Airway epithelial cell (primary cell): ENCODE measurements at places on chromosomes 2 and 18. TPM values are rescaled to one million over a fixed set of nuclear protein-coding genes. Genes with fewer than 3 reads are reported as not detected.

IL36RN gene
- 9.6 and 11.6 TPM in 2 replicates for total RNA-seq

TDRD15 gene
- not detected in 2 replicates for total RNA-seq

EIF4E2 gene
- 86.3 and 104 TPM in 2 replicates for total RNA-seq

RSAD2 gene
- total RNA-seq, result not detected in 2 replicates

BABAM2 gene
- 23.7 and 27.5 TPM in 2 replicates for total RNA-seq

HOXD10 gene
- total RNA-seq, result not detected in 2 replicates

IDH1 gene
- total RNA-seq, result 106 and 125 TPM in 2 replicates

VWC2L gene
- not detected in 2 replicates for total RNA-seq

AMER3 gene
- not detected in 2 replicates for total RNA-seq

SERPINB3 gene
- total RNA-seq, result 149 and 212 TPM in 2 replicates

FSHR gene
- total RNA-seq, result not detected in 2 replicates

TBR1 gene
- not detected in 2 replicates for total RNA-seq

MARCO gene
- total RNA-seq, result not detected in 2 replicates
